ENCODE measurements at places on chromosomes 16 and 17. TPM values are rescaled to one million over a fixed set of nuclear protein-coding genes. Genes with fewer than 3 reads are reported as not detected.

Gene WNT9B
- not detected for total RNA-seq

Gene METTL23
- 13.6 TPM for total RNA-seq

Gene PALB2
- total RNA-seq, result 7.1 TPM

Gene MGAT5B
- 1.4 TPM for total RNA-seq

Gene RHBDL3
- total RNA-seq, result under 0.01 TPM

Gene TPSG1
- total RNA-seq, result not detected

Gene YBX2
- not detected for total RNA-seq

Gene PSMB3
- total RNA-seq, result 371 TPM

Gene DOC2B
- 1.3 TPM for total RNA-seq

Gene IL21R
- total RNA-seq, result 0.09 TPM

Gene CCL14
- 7.1 TPM for total RNA-seq

Gene SEBOX
- total RNA-seq, result not detected

Gene PPY
- not detected for total RNA-seq

Measured in endothelial cell of coronary artery (primary cell).